ENCODE measurements at places on chromosomes 11 and 22.
A peak's percentile ranks its signal among the peaks of the same experiment; 100 is the strongest.

- DNase-seq: no peak
These were observed 525 bp downstream of the CSDC2 start for GRCh38 chr22:41561335-41561734.

GRCh38 chr11:34758262-34758661 lies 137.4 kb downstream of the EHF start:
- DNase-seq: no peak

DNA sequence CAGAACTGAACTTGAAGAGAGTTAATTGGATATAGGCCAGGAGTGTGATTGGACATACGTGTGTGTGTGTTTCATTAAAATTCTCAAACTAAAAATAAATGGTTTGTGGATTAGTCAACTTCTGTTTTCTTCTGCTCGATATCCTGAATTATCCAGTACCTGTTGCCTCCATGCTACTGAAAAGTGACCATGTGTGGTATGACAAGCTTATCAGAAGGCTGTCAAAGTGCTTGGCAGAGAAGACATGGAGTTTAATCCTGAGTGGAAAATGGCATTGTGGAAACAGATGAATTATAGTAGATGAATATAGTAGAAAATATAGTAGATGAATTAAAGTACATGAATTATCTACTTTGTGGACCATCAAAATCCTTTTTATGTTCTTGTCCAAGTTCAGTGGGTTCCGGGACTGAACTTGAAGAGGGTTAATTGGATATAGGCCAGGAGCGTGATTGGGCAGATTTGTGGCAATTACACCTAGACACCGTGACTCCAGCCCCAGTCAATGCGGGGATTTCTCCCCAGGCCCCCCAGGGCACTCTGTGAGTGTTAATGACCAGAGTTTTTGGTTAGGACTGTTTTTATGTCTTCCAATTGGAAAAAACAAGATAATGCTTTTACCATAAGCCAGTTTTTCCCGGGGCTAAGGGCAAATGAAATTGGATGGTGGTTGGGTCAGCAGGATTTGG lies 30.1 kb downstream of the GRAMD1B start:
- DNase-seq: no peak

DNA sequence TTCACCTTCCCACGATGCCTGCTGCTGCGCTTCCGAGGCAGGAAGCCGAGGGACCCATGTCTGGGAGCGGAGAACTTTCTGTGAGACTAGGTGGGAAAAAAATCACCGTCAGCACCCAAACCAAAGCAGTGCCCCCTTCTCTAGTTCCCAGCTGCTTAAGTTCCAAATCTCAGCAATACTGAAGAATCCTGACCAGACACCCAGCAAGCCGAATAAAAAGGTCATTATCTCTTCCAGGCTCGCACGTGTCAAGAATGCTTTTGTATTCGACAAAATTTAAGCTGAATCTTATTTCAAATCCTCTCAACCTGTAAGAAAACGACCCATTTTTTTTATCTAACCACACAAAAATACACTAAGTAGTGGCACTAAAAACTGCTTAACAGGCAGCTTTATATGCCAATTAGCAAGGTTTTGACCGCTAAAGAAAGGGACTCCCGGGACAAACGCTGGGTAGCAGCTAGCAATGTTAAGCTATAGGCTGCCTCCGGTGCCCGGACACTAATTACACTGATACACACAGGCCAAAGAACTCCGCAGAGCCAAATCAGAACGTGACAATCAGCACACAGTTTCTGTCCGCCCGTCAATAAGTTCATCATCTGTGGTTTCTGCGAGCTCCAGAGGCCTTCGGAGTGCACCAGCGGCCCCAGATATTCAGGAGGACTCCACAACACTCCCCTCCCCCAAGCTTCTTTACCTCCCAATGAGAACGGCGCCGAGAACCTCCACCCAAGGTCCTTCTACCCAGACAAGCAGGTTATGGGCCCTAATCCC lies 728 bp downstream of the RPL3 start:
- DNase-seq: no peak

GRCh38 chr11:110173811-110174644 lies 80.8 kb downstream of the ZC3H12C start:
- DNase-seq: peak; percentile 62

- no peak for DNase-seq
These were observed 710.3 kb downstream of the KCNA4 start for GRCh38 chr11:29306527-29306926.

GRCh38 chr11:118171269-118172062 lies 5.0 kb downstream of the SCN2B start:
- peak; percentile 86 for DNase-seq

DNA sequence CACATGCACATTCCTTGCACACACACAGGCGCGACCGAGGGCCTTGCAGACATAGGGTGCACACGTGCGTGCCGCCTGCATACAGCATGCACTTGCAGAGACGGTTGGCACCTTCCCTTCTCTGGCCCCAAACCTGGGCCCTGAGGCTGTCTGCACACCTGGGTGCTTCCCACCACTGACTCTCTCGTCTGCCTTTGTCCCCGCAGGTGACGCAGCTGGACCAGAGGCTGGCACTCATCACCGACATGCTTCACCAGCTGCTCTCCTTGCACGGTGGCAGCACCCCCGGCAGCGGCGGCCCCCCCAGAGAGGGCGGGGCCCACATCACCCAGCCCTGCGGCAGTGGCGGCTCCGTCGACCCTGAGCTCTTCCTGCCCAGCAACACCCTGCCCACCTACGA lies 38.0 kb downstream of the CDKN1C start:
- no peak for DNase-seq

GRCh38 chr22:40922484-40923303 lies 28.5 kb upstream of the RBX1 start:
- DNase-seq: peak; percentile 49

- no peak for DNase-seq
These were observed 91.3 kb downstream of the MYEOV start for GRCh38 chr11:69385144-69385820.

DNA sequence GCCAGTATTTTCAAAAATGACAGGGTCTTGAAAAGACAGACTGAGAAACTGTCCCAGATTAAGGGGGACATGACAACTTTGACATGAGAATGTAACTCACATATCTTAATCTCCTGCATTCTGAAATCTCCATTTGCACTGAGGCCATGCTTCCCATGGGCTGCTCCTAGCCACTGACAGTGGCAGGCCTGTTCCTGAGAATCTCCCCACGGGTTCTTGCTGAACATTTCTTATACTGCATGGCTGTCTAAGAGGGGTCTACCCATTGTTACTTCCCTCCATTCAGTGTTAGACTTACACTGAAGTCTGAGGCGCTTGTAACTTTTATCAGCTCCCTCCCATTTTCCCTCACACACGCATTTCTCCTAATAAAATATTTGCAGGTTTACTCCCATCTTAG lies 1.5 kb downstream of the CEP295 start:
- no peak for DNase-seq

DNA sequence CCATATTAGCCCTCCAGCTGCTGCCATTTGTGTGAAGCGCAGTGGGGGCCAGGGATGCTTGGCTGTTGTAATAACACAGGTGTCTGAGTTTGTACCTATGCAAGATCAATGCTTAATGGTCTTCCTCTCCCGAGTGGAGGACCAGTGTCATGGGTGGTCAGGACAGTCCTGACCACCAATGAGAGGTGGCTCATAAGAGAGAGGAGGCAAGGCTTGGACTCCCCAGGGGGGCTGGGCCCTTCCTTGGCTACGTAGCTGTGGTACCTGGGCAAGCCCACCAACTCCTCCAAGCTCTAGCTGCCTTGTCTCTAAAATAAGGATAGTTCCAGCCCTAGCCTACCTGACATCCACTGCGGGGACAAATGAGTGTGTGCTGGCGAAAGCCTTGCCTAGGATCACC lies 79.2 kb downstream of the OSBP2 start:
- no peak for DNase-seq

DNA sequence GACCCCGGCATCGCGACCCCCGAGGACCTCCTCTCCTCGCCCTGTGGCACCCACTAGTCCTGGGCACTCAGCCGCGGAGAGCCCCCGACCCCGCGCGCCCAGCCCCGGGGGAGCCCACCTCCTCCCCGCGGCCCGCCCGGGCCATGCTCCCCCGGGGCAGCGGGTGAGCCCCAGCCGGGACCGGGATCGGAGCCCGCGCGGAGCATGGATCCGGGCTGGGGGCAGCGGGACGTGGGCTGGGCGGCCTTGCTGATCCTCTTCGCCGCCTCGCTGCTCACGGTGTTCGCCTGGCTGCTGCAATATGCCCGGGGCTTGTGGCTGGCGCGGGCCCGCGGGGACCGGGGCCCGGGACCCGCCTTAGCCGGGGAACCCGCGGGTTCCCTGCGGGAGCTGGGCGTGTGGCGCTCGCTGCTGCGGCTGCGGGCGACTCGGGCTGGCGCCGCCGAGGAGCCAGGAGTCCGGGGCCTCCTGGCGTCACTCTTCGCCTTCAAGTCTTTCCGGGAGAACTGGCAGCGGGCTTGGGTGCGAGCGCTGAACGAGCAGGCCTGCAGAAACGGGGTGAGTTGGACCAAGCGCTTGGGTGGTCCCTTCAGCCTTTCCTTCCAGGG lies 498 bp downstream of the C2CD2L start:
- peak; percentile 52 for DNase-seq

GRCh38 chr22:47030143-47030661 lies 267.8 kb downstream of the TBC1D22A start:
- DNase-seq: no peak

- no peak for DNase-seq
These were observed 717 bp upstream of the SLC7A4 start for GRCh38 chr22:21032868-21033688.

GRCh38 chr22:29394931-29395581 lies 6.7 kb upstream of the AP1B1 start:
- peak; percentile 76 for DNase-seq

DNA sequence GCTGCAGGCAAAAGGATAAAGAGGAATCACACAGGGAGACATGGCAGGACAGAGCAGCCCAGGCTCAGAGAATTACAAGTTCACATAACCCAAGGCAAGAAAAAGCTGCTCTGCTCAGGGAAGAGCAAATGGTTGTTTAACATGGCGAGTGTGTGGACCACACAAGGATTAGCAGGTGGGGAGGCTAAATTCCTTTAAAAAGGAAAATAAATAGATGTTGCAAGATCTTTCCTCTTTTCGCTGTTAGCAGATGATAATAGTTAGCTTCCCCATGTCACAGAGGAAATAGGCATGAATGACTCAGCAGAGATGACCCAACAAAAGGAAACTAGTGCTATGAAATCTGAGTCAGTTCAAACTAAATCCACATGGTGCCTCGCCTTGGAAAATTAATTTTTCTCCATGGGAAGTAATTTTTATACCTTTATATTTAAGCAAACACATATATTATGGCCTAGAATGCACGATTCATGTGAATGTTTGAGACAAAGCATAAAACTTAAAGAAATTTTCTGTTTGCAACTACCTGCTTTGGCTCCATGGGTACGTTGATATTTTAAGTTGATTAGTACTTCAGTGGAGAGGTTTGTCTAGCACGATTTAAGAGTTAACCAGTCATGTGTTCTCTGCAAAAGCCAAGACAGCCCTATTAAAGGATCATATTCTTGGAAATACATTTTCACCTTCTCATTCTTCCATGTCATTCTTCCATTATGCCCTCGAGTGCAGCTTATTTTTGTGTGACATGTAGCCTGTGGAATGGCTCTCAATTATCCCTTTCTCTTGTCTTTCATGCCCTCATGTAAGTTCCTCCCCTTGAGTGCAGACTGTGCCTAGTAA lies 38.5 kb upstream of the FJX1 start:
- DNase-seq: no peak

- DNase-seq: no peak
These were observed 1032.4 kb downstream of the TBC1D22A start for GRCh38 chr22:47794851-47795250.

GRCh38 chr11:94150056-94150455 lies 21.4 kb downstream of the PANX1 start:
- no peak for DNase-seq

GRCh38 chr11:105032495-105032894 lies 2.4 kb downstream of the CASP1 start:
- no peak for DNase-seq

- DNase-seq: no peak
These were observed 12.0 kb downstream of the C11orf58 start for GRCh38 chr11:16750417-16750816.

DNA sequence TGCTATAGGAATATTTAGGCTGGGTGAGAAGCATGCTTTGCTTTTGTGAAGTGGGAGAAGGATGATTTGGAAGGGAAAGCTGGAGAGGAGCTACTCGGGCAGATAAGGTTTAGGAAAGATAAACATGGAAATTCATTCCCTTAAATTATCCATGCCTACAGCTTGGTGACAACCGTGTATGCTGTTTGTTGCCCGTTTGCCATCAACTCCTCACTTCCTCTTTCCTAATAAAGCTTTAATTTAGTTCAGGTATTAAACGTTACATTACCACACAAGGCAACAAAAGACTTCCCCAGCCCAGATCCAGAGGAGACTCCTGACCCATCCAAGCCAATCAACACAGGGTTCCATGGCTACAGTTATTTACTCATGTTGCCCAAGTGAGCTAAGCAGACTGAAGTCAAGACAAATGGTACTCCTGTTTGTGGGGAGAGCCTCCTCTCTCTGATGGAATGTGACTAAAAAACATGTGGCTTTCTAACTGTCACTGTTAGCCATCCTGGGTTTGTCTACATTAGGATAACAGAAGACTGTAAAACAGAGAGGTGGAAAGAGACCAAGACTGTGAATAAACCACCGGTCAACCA lies 101.7 kb upstream of the GRAMD1B start:
- DNase-seq: no peak

DNA sequence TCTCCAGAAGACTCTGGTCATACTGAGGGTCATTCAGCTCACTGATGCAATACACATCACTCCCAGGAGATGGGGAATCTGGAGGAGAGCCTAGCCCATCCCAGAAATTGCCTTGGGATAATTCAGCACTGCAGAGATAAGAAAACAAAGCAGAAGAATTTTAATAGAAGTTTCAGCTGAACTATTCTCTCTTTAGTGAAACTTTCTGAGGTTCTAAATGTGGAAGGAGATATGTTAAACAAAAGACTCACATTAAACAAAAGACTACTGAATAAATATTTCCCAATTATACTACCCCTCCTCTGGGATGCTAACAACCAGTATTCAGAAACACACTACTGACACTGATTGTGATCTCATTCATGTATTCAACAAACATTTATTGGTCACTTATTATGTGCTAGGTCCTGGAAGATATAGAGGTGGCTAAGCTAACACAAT lies 47.8 kb downstream of the C2CD3 start:
- no peak for DNase-seq

GRCh38 chr11:111574373-111575225 lies 27.6 kb upstream of the SIK2 start:
- peak; percentile 28 for DNase-seq

GRCh38 chr22:27063841-27064240 lies 406.5 kb downstream of the MIAT start:
- DNase-seq: no peak
